ENCODE measurements at places on chromosomes 5 and 9. TPM values are rescaled to one million over a fixed set of nuclear protein-coding genes. Genes with fewer than 3 reads are reported as not detected.

DNA sequence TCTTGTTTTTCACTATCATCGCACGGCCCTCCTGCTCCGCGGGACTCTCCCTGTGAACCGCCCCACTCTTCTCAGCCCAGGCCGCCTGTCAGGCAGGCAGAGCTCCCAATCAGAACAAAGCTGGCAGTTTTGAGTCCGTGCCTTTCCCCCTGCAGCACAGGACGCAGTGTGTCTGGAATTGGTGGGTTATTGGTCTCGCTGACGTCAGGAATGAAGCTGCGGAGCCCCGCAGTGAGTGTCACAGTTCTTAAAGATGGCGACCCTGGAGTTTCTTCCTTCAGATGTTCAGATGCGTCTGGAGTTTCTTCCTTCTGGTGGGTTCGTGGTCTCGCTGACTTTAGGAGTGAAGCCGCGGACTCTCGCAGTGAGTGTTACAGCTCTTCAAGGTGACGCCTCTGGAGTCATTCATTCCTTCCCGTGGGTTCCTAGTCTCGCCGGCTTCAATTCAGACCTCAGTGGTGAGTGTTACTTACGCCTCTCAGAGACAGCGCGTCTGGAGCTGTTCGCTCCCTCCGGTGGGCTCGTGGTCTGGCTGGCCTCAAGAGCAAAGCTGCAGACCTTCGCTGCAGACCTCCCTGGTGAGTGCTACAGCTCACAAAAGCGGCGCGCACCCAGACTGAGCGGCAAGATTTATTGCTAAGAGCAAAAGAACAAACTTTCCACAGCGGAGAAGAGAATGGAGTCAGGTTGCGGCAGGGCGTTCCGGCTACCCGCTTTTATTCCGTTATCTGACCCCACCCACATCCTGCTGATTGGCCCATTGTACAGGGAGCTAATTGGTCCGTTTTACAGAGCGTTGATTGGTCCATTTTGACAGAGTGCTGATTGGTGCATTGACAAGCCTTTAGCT, 7.4 kb downstream of the ZDHHC11B start:
- DNase-seq = no peak

GRCh38 chr5:142840575-142840974, 70.4 kb downstream of the ARHGAP26 start:
- no peak for DNase-seq

GRCh38 chr5:150599281-150599680, 41.2 kb upstream of the SYNPO start:
- no peak for DNase-seq

DNA sequence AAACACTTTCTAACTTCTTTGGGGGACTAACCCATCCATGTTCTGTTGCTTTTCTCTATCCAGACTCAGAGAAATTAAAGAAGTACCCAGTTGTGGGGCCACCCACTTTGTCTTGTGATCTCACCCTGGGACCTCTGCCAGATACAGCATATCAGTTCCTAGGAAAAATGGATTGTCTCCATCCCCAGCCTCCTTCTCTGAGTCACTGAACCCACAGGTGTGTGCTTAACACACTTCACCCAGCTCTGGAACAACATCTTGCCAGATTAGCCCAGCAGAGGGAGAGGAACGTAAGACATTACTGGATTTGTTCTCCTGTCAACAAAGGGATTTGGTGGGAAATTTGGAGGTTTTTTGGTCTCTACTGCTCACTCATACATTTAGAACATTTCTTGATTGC, 19.2 kb downstream of the FAM240B start:
- DNase-seq = no peak

DNA sequence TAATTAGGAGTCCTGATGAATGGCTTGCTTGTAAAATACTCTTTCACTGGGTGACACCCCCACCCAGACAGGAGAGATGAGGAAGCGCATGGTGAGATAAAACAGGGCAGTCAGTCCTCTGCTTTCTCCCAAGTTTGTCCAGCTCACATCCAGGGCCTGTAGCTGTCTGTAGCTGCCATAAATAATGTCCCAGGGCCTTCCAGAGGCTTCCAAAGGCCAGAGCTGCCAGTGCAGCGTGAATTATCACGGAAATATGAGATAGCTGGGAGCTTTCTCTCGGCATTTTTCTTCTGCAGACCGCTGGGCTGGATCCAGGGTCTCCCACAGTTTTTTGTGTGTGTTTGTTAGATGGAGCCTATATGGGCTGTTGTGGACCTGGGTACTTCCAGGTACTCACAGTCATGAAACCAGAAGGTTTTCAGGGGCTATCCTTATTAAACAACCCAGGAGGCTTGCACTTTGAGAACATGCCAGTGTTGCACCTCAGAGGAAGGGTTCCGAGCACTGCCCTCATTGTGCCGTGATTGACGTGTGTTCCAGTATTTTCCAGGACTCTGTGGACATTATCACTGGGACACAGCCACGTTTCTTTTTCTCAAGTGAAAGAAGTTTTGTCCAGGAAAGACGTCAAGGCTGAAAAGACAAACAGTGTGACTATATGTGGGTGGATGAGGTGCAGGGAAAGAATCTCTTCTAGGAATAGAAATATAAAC, 117.5 kb downstream of the FGF1 start:
- DNase-seq = no peak

DNA sequence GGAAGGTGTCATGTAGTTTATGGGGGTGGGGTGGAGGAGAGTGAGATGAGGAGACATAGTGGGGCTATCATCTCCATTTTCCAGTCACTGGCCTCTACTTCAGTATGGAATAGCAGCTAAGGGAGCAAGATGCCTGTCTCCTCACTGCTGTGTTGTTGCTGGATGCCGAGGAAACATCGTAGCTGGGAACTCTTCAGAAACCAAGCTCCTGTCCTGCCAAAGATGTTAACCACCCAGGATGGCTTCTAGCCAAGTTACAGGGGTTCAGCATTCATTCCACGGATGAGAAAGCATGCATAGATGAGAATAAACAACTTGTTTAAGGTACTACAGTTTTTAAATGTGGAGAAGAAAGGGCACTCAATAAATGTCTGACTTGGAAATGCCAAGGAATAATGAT, 226.5 kb downstream of the ASTN2 start:
- DNase-seq = no peak

GRCh38 chr5:171762021-171762608, 23.5 kb upstream of the SMIM23 start:
- DNase-seq = no peak

DNA sequence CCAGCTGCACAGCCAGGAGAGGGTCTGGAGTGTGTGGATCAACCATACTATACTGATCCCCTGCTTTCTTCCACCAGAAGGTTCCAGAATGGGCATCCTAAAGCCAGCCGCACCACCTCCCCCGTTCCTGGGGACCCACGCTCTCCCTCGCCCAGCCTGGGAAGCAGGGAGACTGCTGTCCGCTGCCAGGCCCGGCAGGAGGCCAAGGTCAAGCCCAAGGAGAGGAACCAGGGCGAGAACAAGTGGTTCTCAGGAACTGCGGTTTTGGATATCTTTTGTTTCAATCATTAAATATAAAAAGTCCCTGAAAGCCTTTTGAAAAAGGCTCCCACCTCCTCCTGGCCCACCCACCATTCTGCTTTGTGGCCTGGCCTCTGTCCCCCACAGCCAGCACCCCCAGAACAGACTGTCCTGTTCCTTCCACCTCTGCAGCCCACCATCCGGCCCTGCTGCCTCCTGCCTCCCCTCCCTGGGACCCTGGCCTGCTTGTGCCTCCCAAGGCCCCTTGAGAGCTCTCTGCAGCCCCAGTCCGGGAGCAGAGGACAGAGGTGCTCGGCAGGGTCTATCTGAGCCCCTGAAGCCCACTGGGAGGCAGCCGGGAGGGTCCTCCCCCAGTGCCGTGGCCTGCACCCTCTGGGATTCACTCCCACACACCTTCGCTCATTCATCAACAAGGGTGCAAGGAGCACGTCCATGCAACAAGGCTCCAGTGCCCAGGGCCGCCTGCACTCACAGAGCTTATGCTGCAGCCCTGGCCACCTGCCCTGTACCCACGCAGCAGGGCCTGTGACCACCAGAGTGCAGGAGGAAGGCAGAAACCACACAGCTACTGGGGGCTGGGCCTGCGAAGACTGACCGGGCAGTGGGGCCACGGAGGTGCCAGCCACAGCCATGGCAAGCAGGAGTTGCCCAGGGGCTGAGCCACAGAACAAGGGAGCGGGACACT, 614 bp upstream of the LCN6 start:
- DNase-seq = no peak

PGM5 gene
- total RNA-seq = 48.9 TPM

VLDLR gene
- total RNA-seq = 7.2 TPM

ECM2 gene
- total RNA-seq = not detected

Measured in dermis microvascular lymphatic vessel endothelial cell (primary cell).